ENCODE measurements at places on chromosomes 3 and 15. TPM values are rescaled to one million over a fixed set of nuclear protein-coding genes. Genes with fewer than 3 reads are reported as not detected.

The TMC3 gene
- not detected for total RNA-seq

The GOLGA6L4 gene
- 0.29 TPM for total RNA-seq

The TUSC7 gene
- total RNA-seq = not detected

The EPHA3 gene
- total RNA-seq = 0.71 TPM

The UNC13C gene
- not detected for total RNA-seq

The C3orf85 gene
- total RNA-seq = not detected

The PYGO1 gene
- 3.9 TPM for total RNA-seq

Measured in myometrial cell (primary cell).